ENCODE measurements at places on chromosomes 5 and 9.

GRCh38 chr5:86075139-86075538 lies 542.6 kb upstream of the COX7C start:
- DNase-seq = no peak

GRCh38 chr5:101955891-101956290 lies 340.2 kb downstream of the SLCO4C1 start:
- DNase-seq = no peak

DNA sequence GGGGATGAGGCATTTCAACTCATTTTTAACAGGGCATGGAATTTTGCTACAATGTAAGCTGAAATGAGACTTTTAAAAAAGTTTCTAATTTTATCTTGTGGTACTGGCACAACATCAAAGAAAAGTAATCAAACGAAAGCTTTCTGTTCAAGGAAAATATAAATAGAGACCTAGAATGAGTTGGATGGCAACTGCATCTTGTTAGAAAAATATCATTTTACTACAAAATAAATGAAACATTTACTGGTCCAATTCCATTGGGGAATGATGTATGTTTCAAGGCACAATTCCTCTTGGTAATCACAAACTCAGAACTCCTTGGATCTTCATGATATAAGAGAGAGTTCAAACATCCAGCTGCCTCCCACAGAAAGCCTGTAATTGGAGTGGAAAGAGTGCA lies 102.8 kb downstream of the HMHB1 start:
- no peak for DNase-seq

GRCh38 chr9:108780942-108781734 lies 74.6 kb downstream of the ACTL7B start:
- no peak for DNase-seq

- no peak for DNase-seq
Observed at GRCh38 chr5:55900776-55901175, 49.6 kb downstream of the IL31RA start.
